ENCODE measurements at places on chromosomes 3 and 15.

DNA sequence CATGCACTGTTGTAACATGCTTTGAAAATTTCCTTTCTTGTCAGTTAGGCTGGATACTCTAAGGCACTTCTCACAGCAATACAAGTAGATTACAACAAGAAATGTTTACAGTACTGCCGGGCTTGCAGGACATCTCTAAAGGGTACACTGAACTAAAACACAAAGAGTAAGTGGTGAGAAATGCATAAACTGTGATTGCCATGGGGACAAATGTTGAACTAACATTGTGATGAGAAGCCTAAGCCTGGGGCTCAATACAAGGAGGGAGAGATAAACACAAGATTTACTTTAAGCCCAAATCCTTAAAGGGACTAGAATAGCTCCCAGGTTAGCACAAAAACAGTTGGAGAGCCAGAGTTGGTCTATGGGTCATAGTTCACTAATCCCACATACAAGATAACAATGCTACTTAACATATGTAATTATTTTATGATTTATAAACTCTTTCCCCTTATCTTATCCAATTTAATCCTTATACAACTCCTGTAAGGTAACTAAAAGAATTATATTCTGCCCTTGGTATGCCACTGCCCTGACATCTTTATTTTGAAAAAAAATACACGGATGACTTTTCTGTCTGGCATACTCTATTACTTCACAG, 126.9 kb downstream of the THRB start:
- no peak for DNase-seq

DNA sequence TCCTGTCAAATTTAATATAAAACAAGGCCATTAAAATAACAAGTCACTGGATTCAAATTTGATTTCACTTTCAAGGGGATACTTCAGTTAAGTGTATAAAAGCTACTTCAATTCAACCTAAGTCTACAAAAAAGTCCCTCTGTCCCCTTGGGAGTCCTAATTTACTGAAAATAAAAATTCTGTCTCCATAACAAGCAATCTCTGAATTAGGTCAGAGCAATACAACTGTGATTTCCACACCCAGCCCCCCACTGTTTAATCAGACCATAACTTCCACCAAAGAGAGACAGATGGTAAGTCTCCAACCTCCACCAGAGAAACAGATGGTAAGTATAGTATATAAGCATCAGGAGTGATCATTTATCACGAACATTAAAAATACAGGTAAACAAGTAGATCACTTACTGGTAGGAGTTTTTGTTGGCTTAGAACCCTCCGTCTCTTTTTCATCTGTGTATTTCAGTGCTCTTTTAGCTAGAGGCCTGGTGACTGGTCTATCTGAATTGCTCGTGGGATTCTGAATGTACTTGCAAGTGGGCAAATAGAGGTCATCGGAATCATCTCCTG, 12.1 kb downstream of the SGO1 start:
- DNase-seq: peak; percentile 66

DNA sequence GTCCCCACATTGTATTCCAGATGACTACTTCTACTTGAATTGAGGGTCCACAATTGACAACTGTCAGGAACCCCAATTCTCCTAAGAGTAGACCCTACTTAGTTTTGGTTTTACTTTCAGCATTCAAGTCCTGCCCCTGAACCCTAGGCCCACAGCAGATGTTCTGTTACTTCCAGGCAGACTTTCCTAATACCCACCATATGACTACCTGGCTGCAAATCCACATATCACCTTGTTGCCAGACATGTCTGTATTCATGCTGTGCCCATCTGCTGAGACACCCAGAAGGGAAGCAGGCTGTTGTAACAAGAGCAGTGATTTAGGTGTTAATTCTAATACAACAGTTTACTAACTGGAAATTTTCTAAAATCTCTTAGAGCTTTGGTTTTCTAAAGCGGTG, 235.1 kb upstream of the CCDC54 start:
- DNase-seq: peak; percentile 58

DNA sequence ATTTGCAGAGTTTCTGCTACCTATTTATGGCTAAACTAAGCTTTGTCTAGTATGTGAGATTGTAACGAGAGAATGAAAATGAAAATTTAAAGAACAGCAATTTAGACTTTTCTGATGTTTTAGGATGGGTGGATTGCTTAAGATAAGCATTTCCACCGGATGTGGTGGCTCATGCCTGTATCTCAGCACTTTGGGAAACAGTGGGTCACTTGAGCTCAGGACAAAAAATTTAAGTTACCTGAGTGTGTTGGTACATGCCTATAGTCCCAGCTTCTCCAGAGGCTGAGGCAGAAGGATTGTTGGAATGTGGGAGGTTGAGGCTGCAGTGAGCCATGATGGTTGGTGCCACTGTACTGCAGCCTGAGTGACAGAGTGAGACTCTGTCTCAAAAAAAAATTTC, 3.3 kb downstream of the PPP4R2 start:
- no peak for DNase-seq

DNA sequence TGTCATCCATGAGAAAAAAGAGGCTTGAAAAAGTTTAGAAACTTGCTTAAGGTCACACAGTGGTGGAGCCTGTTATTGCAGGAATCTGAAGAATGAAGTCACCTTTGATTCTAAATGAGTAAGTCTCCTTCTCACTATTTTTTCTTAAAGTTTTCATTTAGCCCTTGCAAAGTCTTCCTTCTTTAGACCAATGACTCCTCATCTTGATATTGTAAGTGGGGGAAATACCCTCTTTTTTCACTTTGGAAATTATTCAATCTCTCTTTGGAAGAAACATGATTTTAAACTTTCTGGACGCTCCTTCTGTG, 787 bp upstream of the SLMAP start:
- DNase-seq: no peak

- no peak for DNase-seq
Measured at GRCh38 chr3:23590424-23591273, 215.1 kb upstream of the UBE2E1 start.

- peak; percentile 19 for DNase-seq
Measured at GRCh38 chr3:25566358-25566920, 98.3 kb downstream of the TOP2B start.

DNA sequence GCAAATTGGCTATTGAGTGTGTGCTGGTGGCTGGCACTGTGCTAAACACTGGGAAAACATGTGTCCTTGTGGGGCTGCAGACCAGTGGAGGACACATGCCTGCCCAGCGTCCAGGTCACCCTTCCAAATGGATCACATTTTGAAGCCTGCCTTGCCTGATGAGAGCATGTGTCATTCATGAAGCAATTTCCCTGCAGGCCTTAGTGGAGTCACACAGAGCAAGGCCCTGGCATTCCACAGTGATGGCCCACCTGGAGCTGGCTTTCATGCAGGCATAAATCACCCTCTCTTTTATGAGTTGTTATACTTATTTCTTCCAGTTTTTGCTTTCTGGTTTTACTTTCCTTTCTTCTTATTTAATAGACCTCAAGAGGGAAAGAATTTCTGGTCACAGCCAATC, 219.5 kb downstream of the EPHB1 start:
- DNase-seq: no peak

DNA sequence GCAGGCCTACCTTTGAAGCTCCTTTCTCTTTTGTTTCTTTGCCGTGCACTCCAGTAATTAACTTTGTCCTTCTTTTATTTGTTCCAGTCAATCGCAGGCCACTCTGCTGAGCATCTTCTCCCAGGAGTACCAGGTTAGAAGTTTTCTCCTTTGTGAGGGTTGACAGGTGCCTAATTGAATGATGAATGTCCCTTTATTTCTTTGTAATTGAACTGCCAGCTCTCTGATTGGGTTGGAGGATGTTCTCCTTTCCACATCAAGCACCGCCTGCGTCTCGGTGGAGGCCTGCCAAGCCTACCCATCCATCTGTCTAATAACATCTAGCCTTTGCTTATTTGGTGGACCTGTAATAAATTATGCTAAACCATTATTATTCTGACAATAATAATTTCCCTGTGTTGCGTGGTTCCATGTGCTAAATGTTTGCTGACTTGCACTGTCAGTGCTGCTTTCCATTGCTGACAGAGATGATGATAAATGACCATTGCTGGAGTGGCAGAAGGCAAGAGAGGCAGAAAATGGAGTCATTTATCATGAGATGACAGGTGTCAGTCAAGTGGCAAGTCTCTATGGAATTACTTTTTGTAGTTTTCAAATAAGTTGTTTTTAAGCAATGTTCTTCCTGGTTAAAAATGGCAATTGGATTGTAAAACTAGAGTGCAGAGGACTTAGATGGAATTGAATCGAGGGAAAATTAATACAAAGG, 64.9 kb downstream of the CDIN1 start:
- DNase-seq: no peak

GRCh38 chr15:67187351-67187854, 67.1 kb downstream of the AAGAB start:
- no peak for DNase-seq

DNA sequence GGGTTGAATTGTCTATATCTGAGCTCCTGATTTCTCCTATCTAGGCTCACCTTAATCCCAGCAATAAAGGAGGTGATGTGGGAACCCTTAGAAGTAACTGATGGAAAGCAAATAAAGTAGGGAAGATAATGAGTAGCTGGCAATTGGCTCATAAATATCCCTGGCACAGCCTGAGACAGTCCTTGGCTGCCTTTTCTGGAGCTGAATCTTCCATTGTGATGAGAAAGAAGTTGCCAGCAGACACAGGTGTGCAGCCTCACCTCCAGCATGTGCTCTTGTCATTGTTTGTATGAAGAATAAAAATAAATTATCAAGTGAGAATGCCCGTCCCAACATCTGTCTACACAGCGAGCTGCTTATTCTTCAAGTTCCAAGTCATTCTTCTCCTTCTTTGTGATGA, 53.2 kb upstream of the RASGRP1 start:
- DNase-seq: no peak

- peak; percentile 90 for DNase-seq
Measured at GRCh38 chr3:48662753-48663488, at the start of gene CELSR3. Gene CELSR3, minus strand, starts transcription at chr3:48662886. Its CDS starts 252 bp downstream, at chr3:48662634.

DNA sequence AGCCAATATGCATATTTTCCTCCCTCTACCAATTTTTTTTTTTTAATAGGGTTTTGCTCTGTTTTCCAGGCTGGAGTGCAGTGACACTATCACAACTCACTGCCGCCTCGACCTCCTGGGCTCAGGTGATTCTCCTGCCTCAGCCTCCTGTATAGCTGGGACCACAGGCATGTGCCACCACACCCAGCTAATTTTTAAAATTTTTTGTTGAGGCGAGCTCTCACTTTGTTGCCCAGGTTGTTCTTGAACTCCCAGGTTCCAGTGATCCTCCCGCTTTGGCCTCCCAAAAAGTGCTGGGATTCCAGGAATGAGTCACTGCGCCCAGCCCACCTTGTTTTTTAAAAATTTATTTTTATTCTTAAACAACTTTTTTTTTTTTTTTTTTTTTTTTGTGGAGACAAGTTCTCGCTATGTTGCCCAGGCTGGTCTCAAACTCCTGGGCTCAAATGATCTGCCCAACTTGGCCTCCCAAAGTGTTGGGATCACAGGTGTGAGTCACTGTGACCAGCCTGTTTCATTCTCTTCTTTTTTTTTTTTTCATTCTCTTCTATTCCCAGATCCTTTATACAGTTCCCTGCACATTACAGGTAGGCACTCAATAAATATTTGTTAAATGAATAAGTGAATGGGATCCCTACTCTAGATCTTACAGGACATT, 40.5 kb upstream of the PIK3CB start:
- DNase-seq: no peak

DNA sequence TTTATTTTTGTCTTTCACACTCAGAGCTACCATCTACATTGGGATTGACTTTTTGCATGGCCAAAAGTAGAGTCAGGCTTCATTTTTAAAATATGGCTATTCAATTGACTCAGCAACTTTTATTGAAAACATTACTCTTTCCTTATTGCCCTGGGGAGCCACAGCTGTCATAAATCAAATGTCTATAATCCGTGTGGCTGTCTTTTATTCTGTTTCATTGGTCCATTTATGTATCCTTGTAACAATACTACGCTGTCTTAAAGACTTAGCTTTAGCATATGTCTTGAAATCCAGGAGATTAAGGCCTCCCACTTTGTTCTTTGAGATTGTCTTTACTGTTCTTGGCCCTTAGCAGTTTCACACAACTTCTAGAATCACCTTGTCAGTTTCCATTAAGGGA, 55.2 kb downstream of the CEMIP start:
- DNase-seq: no peak

- no peak for DNase-seq
Measured at GRCh38 chr3:56942523-56942922, 117.9 kb upstream of the SPATA12 start.

DNA sequence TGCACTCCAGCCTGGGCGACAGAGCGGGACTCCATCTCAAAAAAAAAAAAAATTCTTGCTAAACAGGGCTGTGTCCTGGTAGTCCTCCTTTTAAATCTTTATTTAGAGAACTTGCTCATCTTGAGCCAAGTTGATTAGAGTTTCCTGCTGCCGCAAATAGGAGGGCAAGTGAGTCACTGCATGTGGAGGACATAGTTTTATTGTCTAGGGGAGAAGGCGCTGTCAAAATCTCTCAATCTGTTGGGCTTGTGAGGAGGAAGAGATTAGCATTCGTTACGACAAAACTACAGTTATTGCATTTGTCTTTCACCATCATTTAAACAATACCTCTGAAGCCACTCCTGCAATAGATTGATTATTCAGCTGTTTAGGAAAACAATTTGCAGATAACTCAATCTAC, 11.5 kb downstream of the MUC4 start:
- DNase-seq: no peak

DNA sequence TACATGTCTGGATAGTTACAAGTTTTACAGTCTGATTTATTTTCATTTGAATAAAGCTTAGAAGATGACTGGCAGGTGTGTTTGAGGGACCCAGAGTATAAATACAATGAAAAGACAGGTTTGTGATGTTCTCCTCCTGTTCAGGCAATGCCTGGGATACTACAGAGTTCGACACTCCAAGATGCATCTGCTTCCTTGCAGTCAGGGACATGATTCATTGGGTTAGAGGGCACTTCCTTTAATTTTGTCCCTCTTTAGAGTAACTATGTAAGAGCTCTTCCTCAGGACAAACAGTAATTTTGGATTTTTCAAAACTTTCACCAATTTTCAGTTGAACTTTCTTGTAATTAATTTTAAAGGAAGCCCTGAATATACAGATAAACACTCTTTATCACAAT, 102.0 kb downstream of the LMLN start:
- no peak for DNase-seq

DNA sequence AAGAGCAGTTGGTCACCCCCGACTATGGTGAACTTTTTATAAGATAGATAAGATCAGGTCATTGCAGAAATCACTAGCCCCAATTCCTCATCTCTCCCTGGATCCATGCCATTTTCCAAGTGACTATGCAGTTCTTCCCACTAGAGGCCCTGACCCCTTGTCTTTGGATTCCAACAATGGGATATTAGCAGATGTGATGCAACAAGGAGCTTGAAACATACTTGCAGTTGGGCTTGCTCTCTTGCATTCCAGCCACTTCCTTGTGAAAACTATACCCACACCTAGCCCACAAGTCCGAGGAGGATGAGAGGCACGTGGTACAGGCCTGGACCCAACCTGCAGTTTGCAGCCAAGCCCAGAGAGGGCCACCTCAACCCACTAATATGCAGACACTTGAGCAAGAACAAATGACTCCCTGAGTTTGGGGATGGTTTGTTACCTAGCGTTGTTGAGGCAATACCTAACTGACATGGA, 60.6 kb downstream of the SUCLG2 start:
- DNase-seq: no peak

GRCh38 chr15:57962887-57963286, 102.6 kb downstream of the ALDH1A2 start:
- no peak for DNase-seq

- no peak for DNase-seq
Measured at GRCh38 chr15:29452881-29453731, 183.5 kb upstream of the NSMCE3 start.

All from WERI-Rb-1 (cell line).